Stimulated activated CD4-positive, alpha-beta T cell treated with anti-CD3 and anti-CD28 coated beads, Interleukin-12 subunit alpha, Interleukin-12 subunit beta, amount 100 ng/mL, for 4 hours (primary cell): ENCODE measurements at places on chromosomes 2 and 18.
A peak's percentile ranks its signal among the peaks of the same experiment; 100 is the strongest.

DNA sequence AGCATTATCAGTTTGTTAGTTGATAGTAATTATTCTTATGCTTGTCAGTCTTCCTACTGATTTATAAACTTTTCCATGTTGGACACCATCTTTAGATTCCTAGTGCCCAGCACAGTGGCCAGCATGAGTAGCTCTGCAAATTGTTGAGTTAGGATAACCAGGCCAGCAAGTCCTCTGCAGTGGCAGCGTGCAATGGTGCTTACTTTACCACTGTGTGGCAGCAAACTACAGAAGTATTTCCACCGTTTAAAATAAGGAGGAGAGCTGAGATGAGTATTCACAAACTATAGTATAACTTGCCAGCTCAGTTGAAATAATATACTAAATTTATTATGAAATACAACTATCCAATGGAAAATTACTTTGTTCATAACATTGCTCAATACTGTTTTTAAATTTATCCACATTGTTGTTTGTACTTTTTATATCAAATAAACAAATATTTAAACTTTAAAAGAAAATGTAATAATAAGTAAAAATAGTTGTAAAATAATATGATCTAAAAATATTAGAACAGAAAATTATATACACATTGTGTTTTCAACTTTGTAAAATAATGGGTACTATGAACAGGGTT, 9.3 kb upstream of the THADA start:
- peak; percentile 15 for DNase-seq

DNA sequence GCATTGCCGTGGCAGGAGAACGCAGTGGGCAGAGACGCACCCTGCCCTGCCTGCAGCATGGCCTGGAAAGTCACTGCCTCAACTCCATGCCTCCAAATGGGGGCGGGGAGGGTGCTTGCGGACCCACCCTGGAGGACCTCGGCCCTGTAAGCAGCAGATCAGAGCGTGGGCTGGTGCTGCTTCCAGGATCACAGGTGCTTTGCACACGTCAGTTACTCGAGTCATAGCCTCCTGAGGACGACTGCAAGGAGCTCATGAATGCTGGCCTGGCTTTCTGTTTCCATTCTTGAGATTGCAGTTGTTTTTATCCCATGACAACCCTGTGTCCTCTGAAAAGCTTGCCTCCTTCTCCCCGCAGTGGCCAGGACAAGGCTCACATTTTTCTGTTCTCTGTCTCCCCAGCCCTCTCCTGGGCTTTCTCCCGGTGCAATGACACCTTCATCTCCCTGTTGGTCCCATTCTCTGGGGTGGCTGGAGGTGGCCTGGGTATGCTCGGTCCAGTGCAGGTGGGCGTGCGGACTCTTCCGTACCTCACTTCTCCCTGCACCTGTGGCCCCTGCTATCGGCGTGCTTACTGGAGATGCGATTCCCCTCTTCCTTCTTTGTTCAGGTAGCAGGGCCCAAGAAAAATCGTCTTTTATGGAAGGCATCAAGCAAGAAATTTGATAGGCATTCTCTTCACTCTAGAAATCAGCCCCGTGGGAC, 208.0 kb downstream of the GBX2 start:
- no peak for DNase-seq

- DNase-seq: no peak
These were observed 52.3 kb downstream of the ZEB2 start for GRCh38 chr2:144467502-144468137.

GRCh38 chr2:96693286-96694200, 46.3 kb downstream of the LMAN2L start:
- DNase-seq: no peak

- DNase-seq: no peak
These were observed 184.1 kb downstream of the INSIG2 start for GRCh38 chr2:118272391-118272790.

DNA sequence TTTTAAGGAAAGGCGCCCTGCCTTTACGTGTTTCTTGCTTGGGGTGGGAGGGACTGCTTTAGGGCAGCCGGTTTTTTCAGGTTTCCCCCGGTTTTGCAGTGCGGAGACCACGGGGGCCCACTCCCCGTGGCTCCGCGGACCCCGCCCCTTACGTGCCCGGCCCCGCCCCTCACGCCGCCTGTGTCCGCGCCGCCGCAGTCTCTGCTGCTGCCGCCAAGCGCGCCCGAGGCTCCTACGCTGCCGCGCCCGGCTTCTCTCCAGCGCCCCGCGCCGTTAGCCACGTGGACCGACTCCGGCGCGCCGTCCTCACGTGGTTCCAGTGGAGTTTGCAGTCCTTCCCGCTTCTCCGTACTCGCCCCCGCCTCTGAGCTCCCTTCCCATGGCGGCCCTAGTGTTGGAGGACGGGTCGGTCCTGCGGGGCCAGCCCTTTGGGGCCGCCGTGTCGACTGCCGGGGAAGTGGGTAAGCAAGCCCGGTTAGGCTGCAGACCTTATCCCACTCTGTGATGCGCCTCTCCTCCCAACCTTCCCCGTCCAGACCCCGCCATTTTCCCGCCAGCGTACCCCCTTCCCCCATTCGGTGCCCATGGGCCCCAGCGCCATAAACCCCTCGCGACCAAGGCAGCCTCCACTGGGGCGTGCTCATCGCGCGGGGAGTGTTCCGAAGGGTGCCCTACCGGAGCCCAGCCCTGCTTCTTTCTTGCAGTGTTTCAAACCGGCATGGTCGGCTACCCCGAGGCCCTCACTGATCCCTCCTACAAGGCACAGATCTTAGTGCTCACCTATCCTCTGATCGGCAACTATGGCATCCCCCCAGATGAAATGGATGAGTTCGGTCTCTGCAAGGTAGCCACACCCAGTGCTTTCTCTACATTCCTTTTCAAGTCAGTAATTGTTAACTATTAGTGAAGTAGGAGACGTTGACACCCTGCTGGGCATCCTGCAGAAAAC, at the start of gene CAD:
Gene CAD, plus strand, starts transcription at position 197 of the 949 bp plus-strand sequence. Its CDS starts 183 bp downstream, at position 380.
- DNase-seq: peak; percentile 93

DNA sequence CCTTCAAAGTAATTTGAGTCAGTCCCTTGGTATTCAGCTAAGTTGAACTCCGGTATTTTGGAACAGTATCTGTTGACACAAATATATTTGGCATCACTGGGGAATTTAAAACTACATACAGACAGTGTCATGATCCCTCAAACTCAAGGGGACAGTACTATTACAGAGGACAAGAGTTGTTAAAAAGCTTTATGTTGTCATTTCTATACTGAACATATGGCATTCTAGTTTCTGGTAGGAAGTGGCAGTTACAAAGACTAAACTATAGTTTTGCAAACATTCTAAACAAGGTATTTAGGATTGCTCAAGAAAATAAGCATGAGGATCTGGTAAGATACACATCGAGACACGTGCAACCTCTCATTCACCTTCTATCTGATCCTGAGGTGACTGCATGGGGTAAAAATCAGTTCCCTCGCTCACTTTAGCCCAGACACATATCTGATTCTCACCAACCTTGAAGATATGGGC, 16.6 kb upstream of the CCNYL1 start:
- no peak for DNase-seq

- peak; percentile 44 for DNase-seq
These were observed 31.4 kb upstream of the KCMF1 start for GRCh38 chr2:84939426-84940087.

- DNase-seq: no peak
These were observed 40.1 kb upstream of the TMEM177 start for GRCh38 chr2:119638685-119639554.

DNA sequence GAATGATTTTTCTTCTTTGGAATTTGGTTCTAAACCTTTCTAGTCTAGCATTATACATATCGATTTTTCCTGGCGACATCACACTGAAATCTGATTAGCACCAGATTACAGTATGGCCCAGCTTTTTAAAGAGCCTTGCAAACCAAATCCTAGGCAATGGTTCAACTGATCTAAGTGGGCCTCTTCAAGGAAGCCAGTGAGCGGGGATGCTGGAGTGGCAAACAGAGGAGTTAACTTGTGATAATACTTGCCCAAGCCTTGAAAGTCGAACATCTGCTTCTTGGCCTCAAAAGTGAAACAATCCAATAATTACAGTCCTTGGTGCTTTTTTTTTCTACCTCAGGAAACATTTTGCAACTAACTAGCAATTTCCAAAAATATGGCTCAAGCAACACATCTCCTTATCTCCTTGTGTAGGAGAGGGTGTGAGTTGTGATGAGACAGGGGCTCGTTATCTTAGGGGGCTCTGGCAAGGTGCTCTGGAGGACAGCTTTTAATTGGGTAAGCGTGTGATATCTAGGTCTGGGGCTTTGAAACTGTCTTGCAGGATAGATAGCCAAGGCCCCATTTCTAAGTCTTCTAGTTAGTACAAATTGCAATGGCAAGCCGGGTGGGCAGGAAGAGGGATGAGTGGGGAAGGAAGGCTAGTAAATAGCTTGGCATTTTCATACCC, 240.2 kb upstream of the CCDC68 start:
- no peak for DNase-seq

GRCh38 chr2:150211164-150211631, 276.3 kb downstream of the RND3 start:
- DNase-seq: no peak

GRCh38 chr2:20916604-20917286, 93.8 kb upstream of the LDAH start:
- DNase-seq: no peak

DNA sequence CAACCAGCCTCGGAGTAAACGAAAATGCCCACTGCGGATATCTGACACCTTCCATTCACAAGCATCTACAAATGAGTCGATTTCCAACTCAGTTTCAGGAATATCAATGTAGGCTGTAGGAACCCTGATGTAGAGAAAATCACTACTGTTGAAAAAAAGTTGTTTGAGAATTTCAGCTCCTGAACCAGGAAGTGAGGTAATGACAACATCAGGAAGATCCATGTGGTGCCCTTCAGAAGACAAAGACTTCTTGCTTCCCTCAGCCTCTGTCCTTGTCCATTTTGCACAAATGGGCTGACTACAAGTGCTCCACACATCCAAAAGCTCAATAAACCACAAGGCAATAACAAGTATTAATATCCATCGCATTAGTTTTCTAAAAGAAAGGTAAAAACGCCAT, 4.7 kb downstream of the DSEL start:
- no peak for DNase-seq

DNA sequence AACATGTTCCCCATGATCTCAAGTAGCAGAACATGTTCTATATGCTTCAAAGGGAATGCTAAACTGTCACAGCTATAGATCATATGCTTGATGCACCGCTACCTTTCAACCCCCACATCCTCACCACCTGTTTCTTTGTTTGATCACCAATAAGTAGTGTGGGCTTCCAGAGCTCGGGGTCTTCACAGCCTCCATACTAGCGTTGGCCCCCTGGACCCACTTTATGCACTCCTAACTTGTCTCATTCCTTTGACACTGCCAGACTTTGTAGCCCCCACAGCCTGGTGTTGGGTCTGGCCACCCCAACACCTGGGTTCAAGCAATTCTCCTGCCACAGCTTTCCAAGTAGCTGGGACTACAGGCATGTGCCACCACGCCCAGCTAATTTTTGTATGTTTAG, 11.6 kb upstream of the RBM44 start:
- DNase-seq: no peak

DNA sequence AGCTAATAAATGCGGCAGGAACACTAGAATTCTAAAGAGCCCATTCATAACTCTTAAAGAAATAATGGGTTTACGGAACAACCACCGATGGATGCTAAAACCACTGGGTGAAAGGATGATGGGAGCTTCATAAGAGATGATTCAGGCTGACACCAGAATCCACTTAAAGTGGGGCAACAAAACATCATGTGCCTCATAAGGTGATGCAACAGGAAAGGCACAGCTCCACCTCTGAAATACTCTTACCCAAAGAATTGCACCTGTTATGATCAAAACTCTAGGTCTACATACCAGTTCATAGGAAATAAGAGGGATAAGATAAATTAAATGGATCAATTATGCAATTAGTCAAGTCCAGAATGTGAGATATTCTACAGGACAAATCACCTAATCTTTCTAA, 131.4 kb downstream of the DHRS9 start:
- DNase-seq: no peak

- DNase-seq: no peak
These were observed 48.1 kb downstream of the HPCAL1 start for GRCh38 chr2:10350761-10351160.

- DNase-seq: no peak
These were observed 689.8 kb downstream of the MBD2 start for GRCh38 chr18:53534695-53535094.

DNA sequence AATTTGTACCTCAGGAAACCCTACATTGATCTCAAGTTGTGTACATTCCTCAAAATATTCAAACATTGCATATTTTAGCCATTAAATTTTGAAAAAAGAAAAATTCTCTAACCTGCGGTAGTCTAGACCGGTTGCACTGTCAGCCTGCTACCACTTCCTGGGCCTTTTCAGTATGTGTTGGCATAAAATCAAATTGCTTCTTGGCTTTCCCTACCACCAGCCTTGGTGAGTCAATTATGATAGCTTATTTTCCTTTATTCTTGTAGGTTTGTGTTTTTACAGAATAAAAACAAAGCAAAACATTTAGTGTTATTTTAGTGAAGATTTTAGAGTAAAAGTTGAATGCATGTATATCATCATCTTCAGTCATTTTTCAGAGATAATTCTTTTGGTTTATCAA, 61.2 kb downstream of the FAM171B start:
- DNase-seq: no peak

DNA sequence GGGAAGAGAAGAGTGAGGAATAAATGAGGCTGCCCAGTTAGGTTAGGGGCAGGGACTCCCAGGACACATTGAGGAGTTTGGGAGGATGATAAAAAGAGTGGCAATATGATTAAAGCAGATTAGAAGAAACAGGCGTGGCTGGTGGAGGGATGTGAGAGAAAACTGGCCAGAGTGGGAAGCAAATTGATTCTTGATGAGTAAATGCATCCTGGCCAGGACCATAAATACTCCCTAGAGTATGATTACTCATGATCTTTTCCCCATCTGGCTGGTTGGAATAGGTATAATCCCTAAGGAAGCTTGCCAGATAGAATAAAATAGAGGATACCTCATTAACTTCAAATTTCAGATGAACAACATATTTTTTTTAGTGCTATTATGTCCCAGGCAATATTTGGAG, 21.5 kb upstream of the DAW1 start:
- no peak for DNase-seq

DNA sequence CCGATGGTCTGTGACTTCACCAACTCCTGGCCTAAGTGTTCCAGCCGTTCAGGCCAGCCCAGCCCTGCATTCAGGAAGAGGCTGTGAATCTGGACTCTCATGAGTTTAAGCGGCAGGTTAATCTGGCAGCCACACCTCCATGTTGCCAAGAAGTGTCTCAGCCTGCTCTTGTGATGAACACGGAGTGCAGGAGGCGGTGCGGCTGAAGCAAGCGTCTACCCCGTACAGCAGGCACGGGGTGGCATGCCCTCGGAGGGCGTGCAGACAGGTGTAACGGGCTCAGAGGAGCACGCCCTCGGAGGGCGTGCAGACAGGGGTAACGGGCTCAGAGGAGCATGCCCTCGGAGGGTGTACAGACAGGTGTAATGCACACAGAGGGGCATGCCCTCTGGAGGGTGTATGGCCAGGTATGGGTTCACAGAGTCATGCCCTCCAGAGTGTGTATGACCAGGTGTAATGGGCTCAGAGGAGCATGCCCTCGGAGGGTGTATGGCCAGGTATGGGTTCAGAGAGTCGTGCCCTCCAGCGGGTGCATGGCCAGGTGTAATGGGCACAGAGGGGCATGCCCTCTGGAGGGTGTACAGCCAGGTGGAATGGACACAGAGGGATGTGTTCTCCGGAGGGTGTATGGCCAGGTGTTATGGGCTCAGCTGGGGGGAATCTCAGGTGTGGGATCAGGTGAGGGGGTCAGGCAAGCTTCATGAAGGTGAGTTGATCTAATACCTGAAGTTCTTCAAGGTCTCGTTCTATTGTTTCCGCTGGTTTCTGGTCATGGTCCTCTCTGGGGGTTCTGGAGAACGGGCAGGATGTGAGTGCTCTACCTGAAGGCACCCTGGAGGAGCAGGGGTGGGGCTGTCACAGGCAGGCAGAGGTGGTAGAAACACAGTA, 22.6 kb downstream of the CROCC2 start:
- no peak for DNase-seq
